Posterior vena cava (tissue), 2 donors: ENCODE measurements at places on chromosomes 13 and 19. TPM values are rescaled to one million over a fixed set of nuclear protein-coding genes. Genes with fewer than 3 reads are reported as not detected.
A peak's percentile ranks its signal among the peaks of the same experiment; 100 is the strongest.

Gene APC2
- total RNA-seq, result 0.05 TPM

GRCh38 chr19:16002406-16003384, 53.9 kb downstream of the OR10H4 start:
- no peak for DNase-seq

Gene ZNF729
- not detected for total RNA-seq

- peak; percentile 85 for DNase-seq
Measured at GRCh38 chr13:99980201-99980823, 1.3 kb upstream of the ZIC2 start.

- DNase-seq, result no peak
Measured at GRCh38 chr13:20911037-20911436, 8.5 kb upstream of the XPO4 start.

DNA sequence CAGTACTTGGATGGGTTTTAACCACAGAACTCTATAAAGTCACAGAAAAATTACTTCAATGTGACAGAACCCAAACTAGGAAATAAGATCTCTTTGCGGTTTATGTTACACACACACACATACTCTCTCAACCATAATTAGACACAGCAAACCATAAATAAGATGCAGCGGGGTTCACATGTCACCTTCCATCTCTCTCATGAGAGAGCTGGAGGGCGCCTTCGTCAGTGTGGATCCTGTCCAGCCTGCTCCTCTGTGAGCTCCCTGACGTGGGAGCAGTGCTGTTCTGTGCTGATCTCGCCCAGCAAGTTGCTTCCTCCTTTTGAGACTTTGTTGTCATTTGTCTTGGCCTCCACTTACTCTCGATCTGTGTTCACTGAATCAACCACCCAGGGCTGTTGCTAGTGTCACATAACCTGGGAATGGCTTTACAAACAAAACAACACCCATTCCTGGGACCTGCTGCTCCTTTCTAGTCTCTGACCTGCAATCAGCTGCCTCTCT, 204.9 kb upstream of the KL start:
- no peak for DNase-seq

Gene YJEFN3
- total RNA-seq, result 2.9 TPM

DNA sequence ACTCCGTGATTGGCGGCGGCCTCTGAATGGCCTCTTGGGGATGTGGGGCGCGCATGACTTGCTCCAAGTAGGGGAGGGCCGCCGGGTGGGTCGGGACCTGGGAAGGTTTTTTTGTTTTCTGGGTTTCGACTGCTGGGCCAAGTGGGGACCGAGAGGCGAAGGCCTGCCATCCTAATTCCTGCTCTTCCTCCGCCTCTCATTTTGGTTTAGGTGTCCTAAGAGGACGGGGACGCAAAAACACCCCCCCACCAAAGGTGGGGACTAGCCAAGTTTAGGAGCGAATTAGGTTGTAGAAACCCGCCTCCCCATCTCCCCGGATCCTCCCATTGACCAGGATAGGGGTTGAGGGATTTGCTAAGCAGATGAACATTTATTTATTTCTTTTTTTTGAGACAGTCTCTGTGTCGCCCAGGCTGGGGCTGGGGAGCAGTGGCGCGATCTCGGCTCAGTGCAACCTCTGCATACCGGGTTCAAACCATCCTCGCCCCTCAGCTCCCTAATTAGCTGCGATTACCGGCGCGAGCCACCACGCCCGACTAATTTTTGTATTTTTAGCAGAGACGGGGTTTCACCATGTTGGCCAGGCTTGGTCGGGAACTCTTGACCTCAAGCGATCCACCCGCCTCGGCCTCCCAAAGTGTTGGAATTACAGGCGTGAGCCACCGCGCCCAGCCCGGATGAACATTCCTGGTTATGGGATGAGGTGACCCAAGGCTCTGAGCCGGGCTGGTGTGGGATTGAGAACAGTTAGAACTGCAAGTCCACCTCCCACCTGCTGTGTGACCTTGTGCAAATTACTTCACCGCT, 838 bp downstream of the PPP2R1A start:
- no peak for DNase-seq

Gene TJP3
- 0.10 TPM for total RNA-seq
